Stimulated activated CD8-positive, alpha-beta memory T cell treated with anti-CD3 and anti-CD28 coated beads, Interleukin-12 subunit alpha, Interleukin-12 subunit beta, amount 100 ng/mL, for 4 hours (primary cell): ENCODE measurements at places on chromosomes 2 and 18.

DNA sequence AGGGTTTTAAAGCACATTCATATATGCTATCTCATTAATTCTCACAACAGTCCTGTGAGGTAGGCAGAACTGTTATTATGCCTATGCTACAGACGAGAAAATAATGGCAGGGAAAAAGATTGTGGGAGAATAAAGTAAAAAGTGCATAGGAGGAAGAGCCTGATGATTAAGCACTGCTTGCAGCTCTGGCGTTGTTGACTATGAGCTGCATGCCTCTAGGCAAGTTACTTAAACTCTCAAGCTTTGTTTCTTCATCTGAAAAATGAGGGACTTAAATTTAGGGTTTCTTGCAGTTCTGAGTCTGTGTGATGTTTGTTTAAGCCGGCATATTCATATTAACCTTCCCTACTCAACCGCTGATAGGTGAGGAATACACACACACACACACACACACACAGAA lies 51.6 kb upstream of the RAPH1 start:
- DNase-seq, result no peak

DNA sequence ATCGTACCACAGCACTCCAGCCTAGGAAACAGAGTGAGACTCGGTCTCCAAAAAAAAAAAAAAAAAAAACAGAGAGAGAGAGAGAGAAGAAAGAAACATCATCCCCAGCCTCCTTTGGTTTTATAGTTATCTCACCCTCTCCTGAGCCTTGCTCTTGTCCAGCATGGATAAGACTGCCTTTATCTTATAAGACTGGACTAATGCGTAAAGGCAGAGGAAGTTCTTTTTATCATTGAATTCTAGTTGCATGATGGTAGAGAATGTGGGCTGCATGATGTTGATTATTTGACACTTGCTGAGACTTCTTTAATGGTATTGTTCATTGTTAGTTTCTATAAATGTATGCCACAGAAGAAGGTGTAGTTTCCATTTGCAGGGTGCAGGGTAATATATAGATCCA lies 124.4 kb downstream of the ZBTB7C start:
- DNase-seq, result no peak

GRCh38 chr2:175838979-175839378 lies 163.1 kb downstream of the LNPK start:
- no peak for DNase-seq

GRCh38 chr2:19673213-19673791 lies 228.5 kb downstream of the TTC32 start:
- DNase-seq, result no peak

DNA sequence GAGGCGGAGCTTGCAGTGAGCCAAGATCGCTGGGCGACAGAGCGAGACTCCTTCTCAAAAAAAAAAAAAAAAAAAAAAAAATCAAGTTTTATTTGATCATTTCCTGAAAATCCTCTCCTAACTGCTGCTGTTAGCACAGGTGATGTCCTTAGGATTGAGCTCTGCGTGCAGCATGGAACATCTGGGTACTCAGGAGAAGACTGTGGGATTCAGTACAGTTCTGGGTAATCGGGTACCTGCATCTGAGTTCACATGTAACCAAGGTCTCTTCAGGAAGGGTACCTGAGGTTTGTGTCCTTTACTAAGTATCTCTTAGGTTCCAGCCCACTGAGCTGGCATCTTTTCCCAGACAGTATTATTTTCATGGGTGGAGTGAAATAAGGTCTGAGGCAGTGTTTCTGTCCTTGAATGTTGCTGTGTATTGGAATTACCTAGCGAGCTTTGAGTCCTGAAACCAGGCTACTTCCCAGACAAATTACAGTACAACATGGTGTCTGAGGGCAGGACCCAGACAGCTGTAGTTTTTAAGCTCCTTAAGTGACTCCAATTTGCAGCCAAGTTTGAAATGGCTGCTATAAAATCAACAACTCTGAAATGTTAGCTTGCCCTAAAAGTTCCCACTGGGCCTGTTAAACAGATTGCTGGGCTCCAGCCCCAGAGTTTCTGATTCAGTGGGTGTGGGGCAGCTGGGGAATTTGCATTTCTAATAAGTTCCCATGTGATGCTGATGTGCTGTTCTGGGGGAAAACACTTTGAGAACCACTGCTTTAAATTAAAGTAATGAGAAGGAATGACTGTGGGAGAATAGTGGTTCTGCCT lies 120.5 kb downstream of the PMAIP1 start:
- DNase-seq, result no peak
